Stimulated activated memory B cell treated with anti-CD40 and anti-IgM and Interleukin-4, amounts not matched to agents 10 μg/mL and 1 μg/mL and 100 μg/mL, for 72 hours (primary cell): ENCODE measurements at places on chromosomes 4 and X.
A peak's percentile ranks its signal among the peaks of the same experiment; 100 is the strongest.

- H3K36me3 ChIP-seq: peaks cover 5% of the 10 kb centered on the region
- H3K4me1 ChIP-seq: peaks cover 21% of the 10 kb centered on the region
- no peak for ATAC-seq
- no peak overlapping the region for H3K27ac ChIP-seq
- H3K27me3 ChIP-seq: no peaks in the 10 kb centered on the region
- no peak overlapping the region for H3K4me3 ChIP-seq
Observed at GRCh38 chrX:154426916-154427770, 1.3 kb upstream of the ATP6AP1 start.

DNA sequence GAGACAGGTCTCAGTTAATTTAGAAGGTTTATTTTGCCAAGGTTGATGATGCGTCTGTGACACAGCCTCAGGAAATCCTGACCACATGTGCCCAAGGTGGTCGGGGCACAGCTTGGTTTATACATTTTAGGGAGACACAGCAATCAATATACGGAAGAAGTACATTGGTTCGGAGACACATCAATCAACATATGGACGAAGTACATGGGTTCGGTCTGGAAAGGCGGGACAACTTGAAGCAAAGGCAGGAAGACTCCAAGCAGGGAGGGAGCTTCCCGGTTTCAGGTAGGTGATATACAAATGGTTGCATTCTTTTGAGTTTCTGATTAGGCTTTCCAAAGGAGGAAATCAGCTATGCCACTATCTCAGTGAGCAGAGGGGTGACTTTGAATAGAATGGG lies 225.2 kb upstream of the ZFP42 start:
- no peak overlapping the region for H3K27ac ChIP-seq
- H3K4me1 ChIP-seq: no peaks in the 10 kb centered on the region
- no peaks in the 10 kb centered on the region for H3K27me3 ChIP-seq
- ATAC-seq: no peak

DNA sequence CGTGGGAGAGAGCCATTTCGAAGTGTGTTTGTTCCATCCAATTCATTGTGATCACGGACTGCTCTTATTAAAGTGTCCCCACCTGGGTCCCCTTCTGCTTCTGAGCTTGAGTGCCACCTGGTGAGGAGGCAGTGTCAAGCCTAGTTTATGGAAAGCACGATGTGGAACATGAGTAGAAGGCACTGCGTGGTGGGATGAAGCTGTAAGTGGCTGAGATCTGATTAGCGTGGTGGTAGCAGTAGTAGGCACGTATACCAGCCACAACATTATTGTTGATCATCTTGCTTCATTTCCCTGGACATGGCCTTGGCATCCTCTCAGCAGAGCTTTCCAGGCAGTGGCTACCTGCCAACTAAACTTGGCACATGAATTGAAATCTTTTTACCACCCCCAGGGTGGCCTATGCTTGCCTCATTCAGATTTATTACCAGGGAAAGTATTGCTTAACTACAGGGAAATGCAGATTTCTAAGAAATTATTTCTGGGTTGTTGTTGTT lies 46.4 kb downstream of the GPAT3 start:
- H3K27ac ChIP-seq: peak overlapping the region; percentile 75
- H3K27me3 ChIP-seq: no peaks in the 10 kb centered on the region
- no peaks in the 10 kb centered on the region for H3K36me3 ChIP-seq
- peaks cover 27% of the 10 kb centered on the region for H3K4me1 ChIP-seq

GRCh38 chrX:134715930-134716619 lies 57.8 kb upstream of the PLAC1 start:
- H3K27ac ChIP-seq: no peak overlapping the region
- H3K36me3 ChIP-seq: no peaks in the 10 kb centered on the region
- peaks cover 10% of the 10 kb centered on the region for H3K4me1 ChIP-seq
- ATAC-seq: no peak

- no peaks in the 10 kb centered on the region for H3K36me3 ChIP-seq
- no peak overlapping the region for H3K4me3 ChIP-seq
- H3K4me1 ChIP-seq: peaks cover 6% of the 10 kb centered on the region
- ATAC-seq: no peak
- H3K27ac ChIP-seq: no peak overlapping the region
Observed at GRCh38 chr4:119693126-119693525, 64.5 kb upstream of the PDE5A start.

GRCh38 chr4:123832173-123833026 lies 435.8 kb downstream of the SPRY1 start:
- no peak overlapping the region for H3K27ac ChIP-seq
- no peak overlapping the region for H3K4me3 ChIP-seq
- no peaks in the 10 kb centered on the region for H3K27me3 ChIP-seq
- H3K36me3 ChIP-seq: no peaks in the 10 kb centered on the region
